ENCODE measurements at places on chromosomes 3 and 15.

- DNase-seq = no peak
These were observed 17.9 kb downstream of the CRYGS start for GRCh38 chr3:186526256-186526606.

DNA sequence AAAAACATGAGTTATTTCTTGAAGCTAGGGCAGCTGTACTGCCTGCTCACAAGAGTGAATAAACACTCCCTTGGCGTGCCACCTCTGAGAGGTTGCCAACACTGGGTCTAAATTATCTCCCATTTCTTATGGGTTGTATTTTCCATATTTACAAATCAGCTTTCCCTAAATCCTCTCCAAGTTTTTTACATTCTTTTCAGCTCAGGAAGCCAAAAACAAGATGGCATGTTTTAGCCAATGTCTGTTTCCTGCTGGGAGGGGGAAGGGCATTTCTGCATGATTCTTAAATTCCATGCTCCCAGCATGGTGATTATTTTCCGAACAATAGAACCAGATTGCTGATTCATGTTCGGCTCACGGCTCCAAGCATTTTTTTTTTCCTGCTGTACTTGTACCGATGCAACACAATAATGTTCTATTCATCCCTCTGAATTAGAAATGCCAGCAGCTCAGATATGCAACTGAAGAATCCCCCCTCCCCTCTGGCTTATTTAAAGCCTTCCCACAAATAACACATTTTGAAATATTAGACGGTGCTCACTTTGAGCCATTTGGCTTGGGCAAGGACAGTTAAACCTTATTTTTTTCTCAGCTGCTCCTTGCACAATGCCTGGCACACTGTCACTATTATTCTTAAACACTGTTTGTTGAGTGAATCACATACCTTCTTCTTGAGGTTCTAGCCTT lies 252.5 kb downstream of the THRB start:
- no peak for DNase-seq

GRCh38 chr3:169498336-169498735 lies 165.2 kb downstream of the MECOM start:
- DNase-seq = no peak

- DNase-seq = no peak
These were observed 3.7 kb downstream of the PROS1 start for GRCh38 chr3:93969997-93970396.

- DNase-seq = no peak
These were observed 33.6 kb upstream of the ETV5 start for GRCh38 chr3:186142393-186142932.

DNA sequence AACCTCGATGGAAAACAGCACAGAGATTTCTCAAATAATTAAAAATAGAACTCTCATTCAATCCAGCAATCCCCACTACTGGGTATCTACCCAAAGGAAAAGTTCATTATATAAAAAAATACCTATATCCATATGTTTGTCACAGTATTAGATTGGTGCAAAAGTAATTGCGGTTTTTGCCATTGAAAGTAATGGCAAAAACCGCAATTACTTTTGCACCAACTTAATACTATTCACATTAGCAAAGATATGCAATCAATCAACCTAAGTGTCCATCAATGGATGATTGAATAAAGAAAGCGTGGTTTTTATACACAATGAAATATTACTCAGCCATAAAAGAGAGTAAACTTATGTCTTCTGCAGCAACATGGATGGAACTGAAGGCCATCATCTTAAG lies 12.2 kb upstream of the CCDC54 start:
- no peak for DNase-seq

DNA sequence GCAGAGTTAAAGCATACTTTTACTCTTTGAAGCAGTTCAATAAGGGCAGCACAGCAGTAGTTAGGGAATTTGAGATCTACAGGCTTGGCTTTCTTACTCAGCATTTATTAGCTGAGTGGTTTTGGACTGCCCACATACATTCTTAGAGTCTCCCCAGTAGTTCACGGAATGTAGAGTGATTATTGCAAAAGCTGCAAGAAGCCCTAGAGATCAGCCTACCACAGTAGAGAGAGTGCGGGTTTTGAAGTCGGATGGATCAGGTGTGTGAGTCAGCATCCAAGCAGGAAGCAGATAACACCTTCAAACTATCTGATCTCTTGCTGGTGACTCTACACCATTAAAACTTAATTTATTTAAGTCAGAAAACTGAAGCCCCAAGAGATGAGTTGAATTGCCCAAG lies 171.9 kb downstream of the SYNPR start:
- DNase-seq = no peak

GRCh38 chr3:99172736-99173657 lies 271.5 kb upstream of the DCBLD2 start:
- no peak for DNase-seq

GRCh38 chr3:141553055-141553454 lies 66.2 kb downstream of the RASA2 start:
- no peak for DNase-seq

- no peak for DNase-seq
These were observed 147.8 kb downstream of the PLCL2 start for GRCh38 chr3:17032407-17033034.
